ENCODE measurements at places on chromosomes 5 and 9.

DNA sequence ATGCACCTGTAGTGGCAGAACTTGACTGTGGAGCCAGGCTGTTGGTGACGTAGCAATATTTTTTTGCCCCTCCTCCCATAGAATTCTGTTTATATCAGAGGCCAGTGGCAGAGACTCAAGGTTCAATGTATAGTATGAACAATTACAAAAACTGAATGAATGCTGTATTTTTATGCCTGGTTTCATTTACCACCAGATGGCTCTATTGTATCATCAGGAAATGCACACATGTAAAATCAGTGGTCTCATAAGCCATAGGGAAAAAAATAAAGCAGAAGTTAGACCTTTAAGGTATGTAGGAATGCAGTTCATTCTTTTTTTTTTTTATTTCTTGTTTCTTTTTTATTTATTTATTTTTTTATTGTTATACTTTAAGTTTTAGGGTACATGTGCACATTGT is 43.6 kb downstream of the CCDC192 start:
- DNase-seq: peak; percentile 69

- peak; percentile 66 for DNase-seq
Observed at GRCh38 chr5:88690409-88691229, 192.4 kb downstream of the MEF2C start.

DNA sequence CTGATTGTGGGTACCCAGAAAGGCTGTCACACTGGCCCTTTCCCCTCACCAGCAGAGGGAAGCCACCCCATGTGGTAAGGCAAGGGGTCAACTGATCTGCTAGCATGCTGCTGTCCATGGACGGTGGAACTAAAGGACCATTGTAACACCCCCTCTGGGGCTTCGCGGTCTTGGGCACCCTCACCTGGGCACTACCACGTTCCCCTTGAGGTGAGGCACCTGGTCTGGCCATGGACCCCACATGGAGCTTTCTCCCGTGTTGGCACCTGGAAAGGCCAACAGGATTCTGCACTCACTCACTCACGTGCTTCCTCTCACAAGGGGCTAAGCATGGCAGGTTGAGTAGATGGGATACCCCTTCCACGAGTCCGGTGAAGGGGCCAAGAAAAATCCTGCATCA is 72.0 kb upstream of the RFX3 start:
- no peak for DNase-seq

DNA sequence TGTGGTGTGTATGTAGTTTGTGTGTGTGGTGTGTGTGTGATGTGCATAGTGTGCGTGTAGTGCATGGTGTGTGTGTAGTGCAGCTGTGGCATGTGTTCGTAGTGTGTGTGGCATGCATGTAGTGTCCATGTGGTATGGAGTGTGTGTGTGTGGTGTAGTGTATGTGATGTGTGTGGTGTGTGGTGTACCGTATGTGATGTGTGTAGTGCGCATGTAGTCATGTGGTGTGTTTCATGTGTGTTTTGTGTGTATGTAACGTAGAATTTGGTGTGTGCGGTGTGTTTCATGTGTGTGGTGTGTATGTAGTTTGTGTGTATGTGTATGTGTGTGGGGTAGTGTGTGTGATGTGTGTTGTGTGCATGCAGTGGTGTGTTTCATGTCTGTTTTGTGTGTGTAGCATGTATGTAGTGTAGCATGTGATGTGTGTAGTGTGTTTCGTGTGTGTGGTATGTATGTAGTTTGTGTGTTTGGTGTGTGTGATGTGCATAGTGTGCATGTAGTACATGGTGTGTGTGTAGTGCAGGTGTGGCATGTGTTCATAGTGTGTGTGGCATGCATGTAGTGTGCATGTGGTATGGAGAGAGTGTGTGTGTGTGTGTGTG is 40.7 kb downstream of the SYK start:
- no peak for DNase-seq
